ENCODE measurements at places on chromosomes 3 and 15.

- no peak for DNase-seq
Measured at GRCh38 chr15:66588537-66588936, 22.7 kb upstream of the LCTL start.

GRCh38 chr15:53903129-53903528 lies 75.1 kb upstream of the UNC13C start:
- no peak for DNase-seq

DNA sequence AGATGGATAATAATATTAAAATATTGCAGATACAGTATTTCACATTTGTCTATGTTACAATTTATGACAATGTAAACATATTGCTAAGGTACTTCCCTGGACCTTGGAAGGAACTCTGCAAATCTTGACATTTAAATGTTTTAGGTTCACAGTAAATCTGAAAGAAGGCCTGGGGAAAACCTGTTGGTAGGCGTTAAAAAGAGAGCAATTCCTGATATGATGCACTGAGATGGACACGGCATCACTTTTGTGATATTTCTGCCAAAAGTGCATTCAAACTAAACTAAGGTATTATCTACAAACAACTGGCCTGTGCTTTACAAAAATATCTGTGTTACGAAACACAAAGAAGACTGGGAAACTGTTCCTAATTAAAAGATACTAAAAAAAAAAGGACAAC lies 6.1 kb upstream of the TP63 start:
- DNase-seq, result no peak

DNA sequence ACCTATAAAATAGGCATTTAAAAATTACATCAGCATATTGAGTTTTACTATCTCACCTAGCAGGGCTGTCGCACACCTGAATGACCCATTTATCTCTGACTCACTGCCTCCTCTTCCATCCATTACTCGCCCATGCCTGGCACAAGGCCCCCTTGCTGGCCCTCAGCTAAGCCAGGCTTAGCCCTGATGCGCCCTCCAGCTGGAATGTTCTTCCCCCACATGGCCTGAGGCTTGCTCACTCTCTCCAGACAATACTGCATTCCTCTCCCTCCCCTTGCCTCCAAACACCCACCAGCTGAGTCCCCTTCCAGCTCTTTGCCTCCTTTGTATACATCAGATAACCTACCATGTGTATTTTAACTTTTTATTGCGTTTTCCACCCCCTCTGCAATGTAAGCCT lies 7.2 kb downstream of the SH3BP5 start:
- DNase-seq, result peak; percentile 53

- no peak for DNase-seq
Measured at GRCh38 chr15:81604713-81605112, 230.7 kb upstream of the TMC3 start.

DNA sequence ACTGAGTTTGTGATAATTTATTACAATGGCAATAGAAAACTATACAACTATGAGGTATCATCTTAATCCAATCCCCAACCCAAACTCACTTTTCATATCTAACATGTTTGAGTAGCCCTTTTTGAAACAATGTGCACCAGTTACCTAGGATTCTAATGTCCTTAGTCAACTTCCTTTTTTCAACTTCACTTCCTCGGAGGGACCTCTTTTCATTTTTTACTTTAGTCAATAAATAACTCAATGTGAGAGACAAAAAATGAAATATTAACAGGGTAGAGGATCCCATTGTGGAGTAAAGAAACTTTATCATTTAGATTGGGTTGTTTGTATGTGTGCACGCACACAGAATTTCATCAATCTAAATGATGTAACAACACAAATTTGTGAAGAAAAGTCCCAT lies 193.6 kb upstream of the LRRC3B start:
- DNase-seq, result no peak

- DNase-seq, result no peak
Measured at GRCh38 chr15:71043373-71043772, 71.9 kb upstream of the THSD4 start.

DNA sequence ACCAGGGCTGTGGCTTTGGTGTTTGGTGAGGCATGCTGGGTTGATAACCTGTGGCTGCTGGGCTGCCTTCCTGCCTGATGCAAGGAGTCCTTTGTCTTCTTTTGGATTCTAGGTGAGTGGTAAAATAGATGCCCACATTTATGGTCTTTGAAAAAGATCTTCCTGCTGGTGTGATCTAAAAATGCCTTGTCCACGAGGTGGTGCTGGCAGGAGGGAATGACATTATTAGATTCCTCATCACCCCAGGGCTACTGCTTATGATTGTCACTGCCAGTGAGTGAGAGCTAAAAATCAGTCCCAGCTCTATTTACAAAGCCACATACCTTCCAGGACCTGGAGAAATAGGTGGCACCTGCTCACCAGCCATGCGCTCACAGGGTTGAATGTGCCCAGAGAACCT lies 355.5 kb upstream of the ROPN1 start:
- no peak for DNase-seq

GRCh38 chr15:69297642-69298353 lies 914 bp upstream of the PAQR5 start:
- no peak for DNase-seq

DNA sequence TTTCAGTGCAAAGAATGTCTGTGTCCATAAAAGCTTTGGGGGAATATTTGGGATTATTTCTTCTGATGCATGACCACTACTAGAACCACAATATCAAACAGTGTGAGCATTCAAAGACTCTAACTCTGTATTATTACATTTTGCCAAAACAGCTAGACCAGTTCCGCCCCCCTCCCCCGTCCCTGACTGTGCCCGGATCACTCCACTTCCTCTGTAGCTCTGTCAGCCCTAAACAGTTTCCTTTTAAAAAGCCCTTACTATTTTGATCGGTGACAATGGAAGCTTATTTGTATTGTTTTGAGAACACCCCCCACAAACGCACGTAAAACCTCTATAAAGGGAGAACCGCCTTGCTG lies 36.6 kb upstream of the EPHB3 start:
- no peak for DNase-seq

GRCh38 chr15:69853544-69853951 lies 244.2 kb downstream of the TLE3 start:
- peak; percentile 76 for DNase-seq

- DNase-seq, result no peak
Measured at GRCh38 chr3:169260296-169260695, 403.2 kb downstream of the MECOM start.

- DNase-seq, result peak; percentile 89
Measured at GRCh38 chr3:179196098-179196497, 47.9 kb downstream of the PIK3CA start.

GRCh38 chr3:54954521-54954920 lies 26.7 kb upstream of the LRTM1 start:
- no peak for DNase-seq

DNA sequence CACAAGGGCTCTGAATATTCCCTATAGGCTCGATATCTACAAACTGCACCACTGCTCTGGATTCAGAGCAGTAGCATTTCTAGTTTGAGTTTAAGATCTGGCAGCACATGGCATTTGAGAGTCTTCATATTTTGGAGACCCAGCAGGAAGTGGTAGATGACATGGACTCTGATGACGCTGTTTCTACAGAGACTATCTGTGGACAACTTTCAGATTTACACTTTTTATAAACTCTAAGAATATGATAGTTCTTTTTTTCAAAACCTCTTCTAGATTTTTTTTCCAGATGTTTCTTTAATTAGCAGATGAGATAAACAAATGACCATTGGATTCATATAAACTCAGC lies 35.8 kb downstream of the ARMC8 start:
- DNase-seq, result no peak

DNA sequence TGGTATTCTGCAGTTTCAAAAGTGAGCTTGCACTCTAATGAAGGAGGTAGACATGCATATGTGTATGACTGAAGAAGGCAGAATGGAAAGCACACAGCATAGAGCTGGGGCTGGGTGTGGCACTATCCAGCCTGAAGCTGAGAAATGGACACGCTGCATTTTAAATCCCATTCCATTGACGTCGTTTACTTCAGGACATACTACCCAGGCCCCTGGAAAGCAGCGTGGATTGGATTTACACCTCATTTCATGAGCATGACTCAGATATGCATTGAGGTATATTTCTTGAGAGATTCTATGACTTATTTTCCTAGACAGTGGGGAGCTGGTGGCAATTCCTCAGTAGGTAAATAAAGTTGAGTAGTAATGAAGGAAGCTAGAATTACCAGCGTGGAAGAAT lies 101.4 kb downstream of the ABI3BP start:
- DNase-seq, result no peak

GRCh38 chr3:197368330-197368729 lies 69.9 kb upstream of the DLG1 start:
- no peak for DNase-seq

Data from astrocyte of the spinal cord (primary cell).